ENCODE measurements at places on chromosomes 7 and 10. TPM values are rescaled to one million over a fixed set of nuclear protein-coding genes. Genes with fewer than 3 reads are reported as not detected.

DNA sequence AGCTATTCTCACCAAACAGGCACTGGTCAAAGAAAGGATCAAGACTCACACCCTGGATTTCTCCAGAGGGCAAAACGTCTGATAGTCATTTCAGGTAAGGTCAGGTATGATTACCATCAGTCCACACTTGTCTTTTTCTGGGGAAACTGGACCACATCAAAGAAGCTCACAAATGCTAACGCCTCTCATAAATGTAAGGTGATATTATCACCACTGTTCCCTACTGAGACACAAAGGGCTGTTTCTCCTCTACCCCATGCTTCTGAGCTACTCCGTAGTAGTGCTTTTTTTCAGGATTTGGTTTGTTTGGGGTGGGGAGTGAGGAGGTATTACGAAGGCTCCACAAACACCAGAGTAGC is 51.6 kb downstream of the CREB3L2 start:
- no peak for DNase-seq

DNA sequence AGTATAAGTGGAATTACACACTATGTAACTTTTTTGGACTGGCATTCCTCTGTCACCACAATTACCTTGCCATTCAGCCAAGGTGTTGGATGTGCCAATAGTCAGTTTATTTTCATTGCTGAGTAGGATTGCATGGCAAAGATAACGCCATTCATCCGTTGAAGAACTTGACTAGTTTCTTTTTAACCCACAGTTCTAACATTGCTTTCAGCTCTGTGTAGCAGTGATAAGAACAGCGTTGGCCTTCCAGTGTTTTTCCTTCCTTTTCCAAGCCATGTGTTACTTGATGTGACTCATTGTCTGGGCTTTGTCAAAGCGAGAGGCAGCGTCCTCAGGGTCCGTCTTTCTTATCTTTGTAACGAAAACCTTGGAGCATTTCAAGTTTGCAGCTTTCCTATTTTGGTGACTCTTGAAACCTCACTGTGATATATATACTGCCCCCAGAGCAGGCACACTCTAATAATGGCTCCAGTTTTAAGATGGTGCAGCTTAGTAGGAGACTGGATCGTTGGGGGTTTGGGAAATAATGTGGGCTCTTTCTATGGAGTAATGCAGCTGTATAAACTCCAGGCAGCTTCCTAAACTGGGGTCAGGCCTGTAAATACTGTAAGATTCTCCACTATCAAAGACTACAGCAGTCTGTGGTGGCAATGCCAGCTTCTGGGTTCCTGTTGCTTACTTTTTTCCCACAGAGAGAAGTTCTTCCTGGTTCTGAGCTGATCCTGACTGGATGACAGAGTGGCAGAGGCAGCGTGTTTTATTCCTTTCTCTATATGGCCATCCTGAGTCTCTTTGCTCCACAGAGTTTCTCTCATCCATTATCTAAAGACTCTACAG is 41.7 kb downstream of the AKR1E2 start:
- no peak for DNase-seq

GRCh38 chr10:1217661-1218060 is 161.5 kb downstream of the WDR37 start:
- no peak for DNase-seq

DNA sequence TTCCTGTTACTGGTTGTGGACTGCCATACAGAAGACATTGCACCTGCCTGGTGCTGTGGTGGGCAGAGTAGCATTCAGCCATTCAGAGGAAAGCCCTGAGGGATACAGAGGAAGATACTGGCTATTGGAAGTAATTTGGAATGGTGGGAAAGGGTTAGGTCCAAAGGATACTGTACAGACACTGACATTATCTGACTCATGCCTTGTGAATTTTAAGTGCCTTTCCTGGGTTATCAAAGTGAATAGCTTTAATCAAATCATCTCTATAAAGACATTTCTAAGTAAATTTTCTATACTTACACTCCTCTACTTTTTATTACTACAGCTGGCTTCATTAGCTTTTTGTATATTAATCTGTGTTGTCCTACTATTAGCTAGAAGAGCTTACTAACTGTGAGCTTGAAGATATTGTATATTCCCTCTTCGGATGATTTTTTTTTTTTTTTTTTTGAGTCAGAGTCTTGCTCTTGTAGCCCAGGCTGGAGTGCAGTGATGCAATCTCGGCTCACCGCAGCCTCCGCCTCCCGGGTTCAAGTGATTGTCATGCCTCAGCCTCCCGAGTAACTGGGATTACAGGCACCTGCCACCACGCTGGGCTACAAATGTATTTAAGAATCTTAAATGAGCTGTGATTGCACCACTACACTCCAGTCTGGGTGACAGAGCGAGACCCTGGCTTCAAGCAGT is 186.5 kb downstream of the ADK start:
- no peak for DNase-seq

GRCh38 chr10:85645053-85645452 is 721.5 kb downstream of the GRID1 start:
- no peak for DNase-seq

- no peak for DNase-seq
These were observed 210.1 kb upstream of the KCTD7 start for GRCh38 chr7:66418537-66418936.

DNA sequence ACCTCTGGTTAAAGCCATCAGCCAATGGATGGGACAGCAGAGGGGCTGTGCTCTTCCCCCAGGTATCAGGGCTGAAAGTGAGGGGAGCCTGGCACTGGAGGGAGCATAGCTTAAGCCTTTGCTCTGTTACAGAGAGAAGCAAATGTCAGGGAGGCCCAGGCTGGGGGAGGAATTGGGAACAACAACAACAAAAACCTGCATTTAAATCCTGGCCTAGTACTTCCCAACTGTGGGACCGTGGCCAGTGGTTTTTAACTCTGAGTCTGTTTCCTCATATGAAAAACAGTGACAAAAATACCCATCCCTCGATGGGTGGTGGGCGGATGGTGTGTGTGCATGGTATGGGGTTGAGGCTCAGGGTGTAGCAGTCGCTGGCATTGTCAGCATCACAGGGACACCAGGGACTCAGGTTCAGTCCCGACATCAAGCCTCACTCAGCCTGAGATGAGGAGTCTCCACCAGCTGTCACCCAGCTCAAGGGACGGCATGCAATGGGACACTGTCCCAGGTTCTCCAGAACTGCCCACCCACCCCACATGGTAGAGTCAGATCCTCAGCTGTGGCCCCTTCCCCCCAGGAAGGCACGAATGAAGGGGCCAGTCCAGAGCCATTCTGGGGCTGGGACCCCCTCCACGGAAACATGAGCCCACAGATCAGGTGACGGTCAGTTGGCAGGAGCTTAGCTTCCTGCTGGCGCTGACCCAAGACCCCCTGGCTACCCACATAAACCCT is 74.5 kb downstream of the AFAP1L2 start:
- DNase-seq = no peak

- DNase-seq = no peak
These were observed 232.2 kb downstream of the KIAA1217 start for GRCh38 chr10:24440817-24441797.

DNA sequence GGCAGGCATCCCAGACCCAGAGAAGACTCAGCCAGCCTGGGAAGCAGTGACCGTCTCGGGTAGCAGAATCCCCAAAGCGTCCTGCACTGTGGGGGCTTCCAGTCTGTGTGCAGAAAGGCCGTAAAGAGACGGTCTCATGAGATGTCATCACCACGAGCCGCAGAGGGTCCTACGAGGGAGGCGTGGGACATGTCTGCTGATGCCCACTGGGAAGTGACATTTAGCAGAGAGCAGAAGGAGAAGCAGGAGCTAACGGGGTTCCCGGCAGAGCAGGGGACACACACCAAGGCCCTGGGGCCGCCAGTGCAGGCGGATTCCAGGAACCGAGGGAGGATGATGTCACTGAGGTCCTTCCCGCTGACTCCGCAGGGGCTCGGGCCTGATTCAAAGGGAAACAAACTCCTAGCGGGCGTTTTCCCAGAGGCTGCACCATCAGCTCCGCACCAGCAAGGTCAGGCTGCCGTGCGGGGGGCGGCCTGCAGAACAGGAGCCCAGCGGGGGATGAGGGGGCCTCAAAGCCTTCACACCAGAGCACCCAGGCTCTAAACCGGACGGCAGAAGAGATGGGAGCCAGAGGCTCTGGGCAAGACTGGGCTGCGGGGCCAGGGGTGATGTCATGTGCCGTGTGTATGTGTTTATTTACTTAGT is 85.4 kb upstream of the PDGFA start:
- DNase-seq = no peak

- DNase-seq = peak; percentile 97
These were observed at the start of gene EFCAB10 for GRCh38 chr7:105581066-105581811. Gene EFCAB10, minus strand, starts transcription at chr7:105581493. Its CDS starts 30 bp downstream, at chr7:105581463.

DNA sequence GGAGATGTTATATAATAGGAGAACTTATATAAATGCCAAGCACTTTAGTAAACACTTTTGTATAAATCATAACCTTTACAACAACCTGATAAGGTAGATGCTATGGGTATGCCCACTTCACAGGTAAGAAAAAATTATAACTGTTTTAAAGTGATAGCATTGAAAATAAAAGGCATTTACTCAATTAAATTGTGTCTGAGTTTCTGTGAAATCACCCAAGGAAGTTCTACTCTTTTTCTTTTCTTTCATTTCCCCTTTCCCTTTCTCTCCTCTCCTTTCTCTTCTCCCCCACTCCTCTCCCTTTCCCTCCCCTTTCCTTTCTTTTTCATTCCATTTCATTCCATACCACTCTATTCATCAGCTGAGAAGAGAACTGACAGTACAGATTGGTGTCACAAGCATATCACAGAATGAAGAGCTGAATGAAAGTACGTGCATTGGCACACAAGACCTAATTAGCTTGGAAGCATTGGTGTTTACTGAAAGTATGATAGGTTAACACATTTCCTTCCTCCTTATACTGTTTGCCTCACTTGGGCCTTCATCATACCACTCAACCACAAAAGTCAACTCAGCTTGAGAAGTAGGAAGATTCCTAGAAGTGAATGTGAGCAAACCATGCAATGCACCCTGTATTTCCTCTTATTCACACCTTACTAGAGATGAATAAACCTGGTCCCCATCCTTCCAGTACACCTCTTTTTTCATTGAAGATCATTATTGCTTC is 117.9 kb upstream of the AGR3 start:
- DNase-seq = no peak

DNA sequence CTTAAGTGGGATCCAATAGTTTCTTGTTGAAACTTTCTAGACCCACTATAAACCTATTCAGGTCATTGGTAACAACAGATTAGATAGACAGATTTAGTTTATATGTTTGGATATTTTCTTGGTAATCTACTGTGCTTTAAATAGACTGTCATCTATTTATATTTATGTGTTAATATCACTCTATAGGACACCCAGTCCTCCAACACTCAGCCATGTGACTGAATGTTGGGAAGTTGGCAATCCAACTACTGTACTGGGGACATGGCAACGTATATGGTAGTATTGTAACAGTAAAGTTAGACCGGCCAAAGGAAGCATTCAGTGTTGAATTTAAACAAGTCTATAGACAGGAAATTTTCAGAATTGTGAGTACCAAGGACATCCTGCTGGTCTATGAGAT is 42.6 kb upstream of the HECTD2 start:
- DNase-seq = no peak

DNA sequence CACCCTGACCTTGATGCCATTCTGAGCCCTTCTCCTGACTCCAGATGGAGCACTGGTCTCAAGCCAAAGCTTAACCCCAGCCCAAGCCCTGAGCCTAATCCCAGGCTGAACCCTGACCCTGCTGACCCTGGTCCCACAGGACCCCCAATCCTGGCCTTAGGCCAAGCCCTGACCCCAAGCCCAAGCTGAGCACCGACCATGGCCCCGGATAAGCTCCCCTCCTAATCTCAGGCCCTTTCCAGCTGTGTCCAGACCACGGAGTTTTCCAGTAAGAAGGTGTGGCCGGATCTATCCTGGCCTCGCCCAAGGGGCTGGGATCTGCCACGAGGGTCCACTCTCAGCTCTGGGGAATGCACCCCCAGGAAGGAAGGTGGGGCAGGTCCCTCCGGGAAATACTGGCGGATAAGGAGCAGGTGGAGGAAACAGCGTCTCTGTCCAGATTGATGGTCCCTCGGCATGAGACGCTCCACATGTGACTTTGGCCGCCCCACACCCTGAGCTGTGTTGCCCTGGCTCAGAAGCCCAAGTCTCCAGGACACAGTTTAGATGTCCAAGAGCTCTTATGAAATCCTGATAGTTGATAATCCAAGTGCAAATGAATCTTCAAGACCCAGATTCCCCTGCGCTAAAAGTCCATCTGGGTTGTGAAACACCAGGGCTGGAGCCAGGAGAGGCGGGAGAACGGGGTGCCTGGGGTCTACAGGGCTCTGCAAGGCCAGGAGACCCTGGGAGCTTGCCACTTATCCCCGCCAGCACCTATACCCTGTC is 10.4 kb downstream of the ELN start:
- DNase-seq = no peak

GRCh38 chr7:41652267-41652666 is 50.6 kb downstream of the INHBA start:
- DNase-seq = no peak

- DNase-seq = no peak
These were observed 172.9 kb downstream of the LRRC4 start for GRCh38 chr7:127858091-127858914.

DNA sequence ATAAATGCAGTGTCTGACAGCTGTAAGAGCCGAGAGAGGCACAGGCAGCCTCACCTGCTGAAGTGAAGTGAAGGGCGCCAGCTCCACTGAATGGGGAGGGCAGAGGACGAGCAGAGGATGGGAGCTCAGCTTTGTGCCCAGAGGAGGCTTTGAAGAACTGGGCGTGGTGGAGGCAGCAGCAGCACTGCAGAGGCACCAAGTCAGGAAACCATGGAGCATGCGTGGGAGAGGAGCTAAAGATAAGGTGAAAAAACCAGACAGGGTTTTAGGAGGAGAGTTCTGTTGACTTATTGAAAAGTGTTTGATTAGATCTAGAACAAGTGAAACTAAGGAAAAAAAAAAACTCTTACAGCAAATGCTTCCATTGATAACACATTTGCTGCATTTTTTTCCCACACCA is 216.4 kb downstream of the CXCL12 start:
- no peak for DNase-seq

DNA sequence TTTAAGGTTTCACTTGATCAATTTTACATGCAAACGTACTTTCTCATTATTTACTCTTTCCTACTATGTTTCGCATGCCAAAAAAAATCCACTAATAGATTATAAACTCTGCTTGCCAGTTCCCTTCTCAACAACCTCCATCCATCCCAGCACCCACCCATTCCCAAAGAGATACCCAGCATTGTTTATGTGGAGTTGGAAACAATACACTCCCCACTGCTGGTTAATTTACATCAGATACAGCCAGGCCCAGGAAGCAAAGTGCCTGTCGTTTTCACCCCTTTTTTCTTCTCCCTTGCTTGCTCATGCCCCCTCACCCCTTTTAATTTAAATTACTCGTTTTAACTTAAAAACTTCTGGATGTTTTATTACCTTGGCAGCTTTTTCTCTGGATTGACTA is 59.9 kb downstream of the HIBADH start:
- peak; percentile 69 for DNase-seq

- DNase-seq = peak; percentile 6
These were observed 153.4 kb downstream of the SGMS1 start for GRCh38 chr10:50470345-50470744.

GRCh38 chr10:120365872-120366271 is 91.2 kb upstream of the PLPP4 start:
- no peak for DNase-seq

Gene LIPM
- not detected for total RNA-seq

Gene PIP
- total RNA-seq = not detected

Gene OPALIN
- total RNA-seq = not detected

Gene FGL2
- not detected for total RNA-seq

Gene ITIH2
- not detected for total RNA-seq

Gene NUTM2E
- total RNA-seq = 0.09 TPM

Gene C7orf57
- total RNA-seq = not detected

Gene HOXA9
- not detected for total RNA-seq

Gene MEIG1
- not detected for total RNA-seq

Gene CTTNBP2
- total RNA-seq = 17.4 TPM

Measured in neural progenitor cell (in vitro differentiated cells).